ENCODE measurements at places on chromosomes 3 and 15. TPM values are rescaled to one million over a fixed set of nuclear protein-coding genes. Genes with fewer than 3 reads are reported as not detected.

Gene LCTL
- total RNA-seq, result not detected

DNA sequence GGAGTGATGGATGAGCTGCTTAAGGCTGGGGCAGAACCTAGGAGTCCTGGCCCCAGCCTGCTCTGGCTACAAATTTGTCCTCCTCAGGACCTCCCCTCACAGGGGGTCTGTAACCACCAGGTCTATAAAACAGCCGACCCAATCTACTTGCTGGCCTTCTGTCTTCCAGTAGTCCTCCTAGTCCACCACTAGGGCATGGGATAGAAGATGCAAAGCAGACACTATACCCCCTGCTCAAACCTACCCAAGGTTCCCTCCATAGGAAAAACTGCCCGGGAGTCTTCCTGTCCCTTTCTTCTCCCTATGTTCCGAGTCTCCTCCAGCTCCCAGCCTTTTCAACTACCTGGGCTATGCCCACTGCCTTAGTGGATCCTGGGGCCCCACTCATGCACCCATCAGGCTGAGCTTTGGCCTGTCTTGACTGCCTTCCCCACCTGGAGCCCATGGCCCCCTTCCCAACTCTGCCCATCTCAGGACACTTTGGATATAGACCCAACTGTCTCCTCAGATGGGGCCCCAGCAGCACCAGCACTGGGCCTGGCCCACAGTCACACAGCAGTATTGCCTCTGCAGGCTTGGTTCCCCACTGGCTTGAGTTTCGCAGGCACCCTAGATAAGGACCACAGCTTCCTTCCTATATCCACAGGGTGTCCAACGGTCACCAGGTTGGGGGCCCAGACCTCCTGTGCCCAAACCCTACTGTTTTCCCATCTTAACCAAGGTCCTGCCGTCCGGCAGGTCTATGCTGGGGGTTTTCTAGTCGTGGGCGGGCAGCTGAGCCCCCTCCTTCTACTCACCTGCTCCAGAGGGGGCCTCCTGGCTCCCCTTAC lies 1.1 kb downstream of the HYAL3 start:
- ATAC-seq, result no peak

GRCh38 chr3:64443546-64444381 lies 218.5 kb upstream of the PRICKLE2 start:
- no peak for ATAC-seq

GRCh38 chr15:56639631-56640030 lies 93.7 kb downstream of the ZNF280D start:
- ATAC-seq, result peak; percentile 25
